ENCODE measurements at places on chromosomes 3 and 15.

DNA sequence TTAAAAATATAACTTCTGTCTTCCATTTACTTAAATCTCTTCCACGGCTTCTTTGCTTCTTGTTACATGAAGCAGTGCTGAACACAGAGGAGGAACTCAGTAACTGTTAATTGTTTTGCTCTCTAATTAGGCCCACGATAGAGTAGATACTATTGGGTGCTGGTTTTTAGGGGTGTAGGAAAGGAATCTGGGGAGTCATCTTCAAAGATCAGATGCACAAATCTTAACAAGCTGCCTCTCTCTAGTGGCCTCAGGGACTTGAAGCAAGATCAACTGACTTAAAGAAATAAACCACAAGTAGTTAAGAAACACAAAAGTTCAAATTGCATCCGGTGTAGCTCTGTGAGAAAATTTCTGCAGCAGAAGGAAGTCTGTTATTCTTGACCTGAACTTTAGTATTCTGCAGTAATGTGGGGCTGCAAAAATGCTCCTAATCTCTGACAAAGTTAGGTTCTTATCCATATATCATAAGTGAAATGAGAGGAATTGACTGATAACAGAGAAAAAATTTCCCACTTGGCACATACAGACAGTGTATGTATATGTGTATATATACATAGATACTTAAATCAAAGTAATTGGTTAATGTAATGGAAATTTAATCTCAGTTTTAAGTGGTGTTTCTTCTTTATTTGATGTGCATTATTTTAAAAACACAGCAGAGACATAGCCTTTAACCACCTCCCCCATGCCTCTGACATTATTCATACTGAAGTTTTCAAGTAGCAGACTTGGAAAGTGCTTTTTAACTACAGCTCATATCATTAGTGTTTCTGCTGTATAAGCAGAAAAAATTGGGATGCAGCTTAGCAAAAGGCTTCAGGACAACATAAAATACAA is 51.8 kb downstream of the CHST2 start:
- no peak for DNase-seq

DNA sequence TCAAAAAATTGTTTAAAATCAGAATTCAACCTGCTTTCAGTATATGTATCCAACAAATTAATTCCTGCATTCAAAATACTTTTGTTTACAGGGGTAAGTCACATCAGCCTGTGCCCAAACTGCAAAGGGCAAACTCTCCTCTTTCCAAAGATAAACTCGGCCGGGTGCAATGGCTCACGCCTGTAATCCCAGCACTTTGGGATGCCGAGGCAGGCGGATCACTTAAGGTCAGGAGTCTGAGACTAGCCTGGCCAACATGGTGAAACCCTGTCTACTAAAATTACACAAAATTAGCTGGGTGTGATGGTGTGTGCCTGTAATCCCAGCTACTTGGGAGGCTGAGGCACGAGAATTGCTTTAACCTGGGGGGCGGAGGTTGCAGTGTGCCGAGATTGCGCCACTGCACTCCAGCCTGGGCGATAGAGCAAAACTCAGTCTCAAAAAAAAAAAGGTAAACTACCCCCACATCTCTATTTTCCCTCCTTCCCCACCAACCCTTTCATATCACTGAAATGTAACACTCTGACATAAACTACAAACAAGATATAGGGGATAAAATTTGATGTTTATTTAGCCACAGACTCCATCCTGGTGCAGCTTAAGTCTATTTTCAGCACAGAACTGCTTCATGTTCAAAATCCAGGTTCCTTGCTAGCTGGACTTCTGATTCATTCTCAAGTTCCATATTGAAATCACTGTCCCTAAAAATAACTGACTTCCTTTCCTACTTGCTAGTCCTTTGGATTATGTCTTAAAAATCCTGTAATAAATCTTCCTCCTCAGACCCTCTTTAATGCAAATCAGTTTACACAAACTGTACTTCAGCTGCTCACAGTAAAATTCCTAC is 15.4 kb downstream of the UBP1 start:
- no peak for DNase-seq

DNA sequence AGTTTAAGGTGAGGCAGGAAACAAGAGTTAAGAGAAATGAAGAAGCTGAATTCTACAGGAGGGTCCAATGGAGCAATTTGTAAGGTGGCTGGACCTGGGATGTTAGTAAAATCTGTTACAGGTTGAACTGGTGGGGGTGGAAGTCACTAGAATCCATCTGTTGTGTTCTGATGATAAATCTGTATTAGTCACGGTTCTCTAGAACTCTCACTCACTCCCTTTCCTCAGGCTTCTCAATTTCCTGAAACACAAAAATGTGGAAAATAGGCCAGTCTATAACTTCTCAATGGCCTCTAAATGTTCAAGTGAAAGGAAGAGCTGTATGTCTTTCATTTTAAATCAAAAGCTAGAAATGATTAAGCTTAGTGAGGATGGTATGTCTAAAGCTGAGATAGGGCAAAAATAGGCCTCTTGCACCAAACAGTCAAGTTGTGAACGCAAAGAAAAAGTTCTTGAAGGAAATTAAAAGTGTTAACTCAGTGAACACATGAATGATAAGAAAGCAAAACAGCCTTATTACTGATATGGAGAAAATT is 180.2 kb upstream of the CBLB start:
- DNase-seq: no peak

DNA sequence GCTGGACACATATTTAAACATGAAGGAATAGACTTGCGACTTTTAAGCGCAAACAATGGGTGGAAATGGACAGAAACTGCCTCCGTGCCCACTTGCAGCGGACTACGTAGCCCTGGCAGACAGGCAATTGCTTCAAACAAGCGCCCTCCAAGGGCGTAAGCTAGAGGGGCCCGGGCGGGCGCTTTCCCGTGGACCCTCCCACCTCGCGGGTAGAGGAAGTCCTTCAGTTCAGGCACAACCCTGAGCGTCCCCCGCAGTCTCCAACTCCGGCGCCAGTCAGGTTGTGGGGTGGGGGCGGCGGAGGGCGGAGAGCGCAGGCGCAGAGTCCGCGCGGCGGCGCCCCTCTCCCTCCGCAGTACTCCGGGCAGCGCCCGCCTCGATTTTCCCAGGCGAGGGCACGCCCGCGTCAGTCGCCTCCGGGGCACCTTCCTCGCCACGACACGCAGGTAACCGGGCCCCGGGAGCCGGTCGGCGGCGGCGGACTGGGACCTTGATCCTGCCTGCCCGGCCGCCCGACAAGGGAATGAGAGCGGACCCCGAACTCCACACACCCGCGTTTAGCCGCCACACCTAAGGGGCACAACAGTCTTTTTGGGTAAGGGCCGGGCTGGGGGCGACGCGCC is at the start of gene SLC35G2:
SLC35G2 (plus strand) TSS at position 358 of the 623 bp plus-strand sequence. CDS start 35,335 bp downstream, outside the sequence.
- peak; percentile 62 for DNase-seq

Data from activated naive CD4-positive, alpha-beta T cell treated with anti-CD3 and anti-CD28 coated beads, Interleukin-2, amount 50 U/mL, for 72 hours (primary cell).